ENCODE measurements at places on chromosomes 2 and 18.

GRCh38 chr18:32803568-32803967 is 30.7 kb upstream of the KLHL14 start:
- DNase-seq = no peak

- DNase-seq = no peak
Measured at GRCh38 chr2:126029316-126029715, 626.6 kb upstream of the GYPC start.

- DNase-seq = no peak
Measured at GRCh38 chr2:209519906-209520305, 96.1 kb downstream of the MAP2 start.

- peak; percentile 74 for DNase-seq
Measured at GRCh38 chr2:100246163-100247145, 75.8 kb downstream of the LONRF2 start.

DNA sequence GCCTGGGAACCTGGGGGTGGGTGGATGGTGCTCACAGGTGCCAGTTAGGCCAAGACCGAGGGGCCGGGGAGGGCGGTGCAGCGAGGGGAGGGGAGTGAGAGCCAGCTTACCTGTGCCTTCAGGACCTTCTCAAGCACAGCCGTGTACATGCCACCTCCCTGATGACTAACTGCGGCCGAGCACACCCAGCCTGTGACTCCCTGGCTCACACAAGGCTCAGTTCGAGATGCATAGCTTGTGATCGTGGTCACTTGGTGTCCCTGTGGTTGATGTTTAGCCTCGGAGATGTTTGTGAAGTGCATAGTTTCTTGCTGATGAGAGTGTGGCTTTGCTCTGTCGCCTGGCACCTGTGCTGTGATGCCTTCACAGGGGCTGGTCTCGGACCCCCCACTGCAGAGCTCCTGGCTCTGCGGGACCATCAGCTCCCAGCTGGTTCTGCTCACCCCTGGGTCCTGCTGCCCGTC is 84.5 kb upstream of the ODC1 start:
- DNase-seq = no peak

DNA sequence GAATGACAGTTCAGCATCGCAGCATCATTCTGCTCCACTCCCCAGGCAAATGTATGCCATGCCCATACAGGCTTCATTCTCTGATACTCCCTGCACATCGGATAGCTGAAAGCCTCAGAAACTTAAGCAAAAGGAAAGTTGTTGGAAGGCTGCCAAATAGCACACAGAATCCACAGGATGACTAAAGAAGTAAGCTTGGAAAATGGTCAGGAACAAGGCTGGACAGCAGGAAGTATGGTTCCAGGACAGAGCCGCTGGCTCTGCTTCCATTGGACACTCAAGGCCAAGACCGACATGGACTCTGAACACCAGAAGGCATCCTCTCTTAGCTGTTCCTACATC is 256.5 kb downstream of the CDH20 start:
- no peak for DNase-seq

GRCh38 chr2:239190921-239191885 is 209.6 kb downstream of the HDAC4 start:
- no peak for DNase-seq

DNA sequence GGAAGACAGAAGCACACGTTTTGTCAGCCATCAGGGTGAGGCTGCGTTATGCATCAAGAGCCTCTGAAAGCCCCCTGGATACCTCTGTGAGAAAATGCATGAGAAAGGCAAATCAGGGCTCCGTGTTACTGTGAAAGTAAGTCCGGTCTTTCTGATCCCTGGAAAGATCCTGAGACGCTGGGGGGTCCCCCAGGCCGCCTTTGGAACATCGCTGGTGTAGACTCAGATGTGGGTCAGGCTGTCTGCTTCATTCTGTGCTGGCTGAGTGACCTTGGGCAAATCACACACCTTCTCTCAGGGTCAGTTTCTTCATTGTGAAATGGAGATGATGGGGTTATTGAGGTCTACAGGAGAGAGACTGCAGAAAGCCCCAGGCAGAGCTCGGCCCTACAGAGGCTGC is 42.0 kb upstream of the HS6ST1 start:
- no peak for DNase-seq

DNA sequence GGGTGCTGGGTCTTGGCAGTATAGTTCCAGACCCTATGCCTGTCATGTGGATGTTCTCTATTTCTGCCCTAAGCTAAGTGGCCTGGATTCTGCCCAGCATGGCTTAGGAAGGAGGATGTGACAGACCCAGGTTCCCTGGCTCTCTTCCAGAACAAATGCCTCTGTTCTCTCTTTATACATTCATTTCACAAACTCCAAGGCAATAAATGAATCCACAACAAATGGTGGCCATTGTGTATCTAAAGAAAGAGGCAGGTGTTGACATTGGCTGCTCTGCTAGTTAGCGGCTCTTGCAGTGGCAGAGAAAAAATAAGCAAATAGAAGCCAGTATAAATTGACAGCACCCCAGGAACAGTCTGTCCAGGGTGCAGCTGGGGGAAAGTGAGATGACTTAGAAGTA is 298.6 kb downstream of the SUCLG1 start:
- no peak for DNase-seq

DNA sequence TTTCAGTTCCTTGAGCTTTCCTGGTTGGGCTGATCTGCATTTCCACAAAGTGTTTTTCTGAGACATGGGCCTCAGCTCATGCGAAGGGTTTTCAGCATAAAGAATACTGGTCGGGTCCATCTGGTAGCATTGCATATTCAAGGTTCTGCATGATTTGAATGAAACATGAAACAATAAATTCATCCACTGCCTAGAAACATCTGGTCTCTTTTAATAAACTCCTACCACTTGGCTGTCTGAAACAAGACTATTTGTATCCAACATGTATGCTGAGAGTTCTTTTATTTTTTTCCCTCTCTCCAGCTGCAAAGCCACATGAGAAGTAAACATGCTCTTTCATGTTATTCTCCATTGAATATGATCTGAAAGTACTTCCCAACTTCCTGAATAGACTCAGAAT is 314.9 kb upstream of the SOX11 start:
- no peak for DNase-seq

GRCh38 chr2:237714690-237715458 is 83.7 kb upstream of the RBM44 start:
- no peak for DNase-seq

- DNase-seq = no peak
Measured at GRCh38 chr2:62140426-62141141, 55.3 kb upstream of the B3GNT2 start.

- no peak for DNase-seq
Measured at GRCh38 chr2:96918754-96919550, 49.1 kb upstream of the SEMA4C start.

- no peak for DNase-seq
Measured at GRCh38 chr2:20616341-20616871, 34.5 kb downstream of the HS1BP3 start.

DNA sequence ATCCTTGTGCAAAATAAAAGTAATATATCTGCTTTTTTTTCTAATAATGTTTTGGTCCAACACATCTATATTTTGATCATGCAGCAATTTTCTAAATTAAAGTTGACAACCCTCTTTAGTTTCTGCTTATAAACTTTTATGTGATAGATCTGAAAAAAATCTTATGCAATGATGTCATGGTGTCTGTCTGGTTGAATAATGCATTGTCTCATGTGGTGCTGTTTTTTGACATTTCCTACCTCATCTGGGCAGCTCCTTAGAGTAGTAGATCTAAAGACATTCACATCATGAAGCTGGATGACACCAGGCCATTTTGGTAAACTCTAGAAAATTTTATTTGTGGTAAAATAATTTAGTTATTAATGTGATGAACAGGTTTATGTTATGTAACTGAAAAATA is 106.8 kb upstream of the FN1 start:
- DNase-seq = no peak

DNA sequence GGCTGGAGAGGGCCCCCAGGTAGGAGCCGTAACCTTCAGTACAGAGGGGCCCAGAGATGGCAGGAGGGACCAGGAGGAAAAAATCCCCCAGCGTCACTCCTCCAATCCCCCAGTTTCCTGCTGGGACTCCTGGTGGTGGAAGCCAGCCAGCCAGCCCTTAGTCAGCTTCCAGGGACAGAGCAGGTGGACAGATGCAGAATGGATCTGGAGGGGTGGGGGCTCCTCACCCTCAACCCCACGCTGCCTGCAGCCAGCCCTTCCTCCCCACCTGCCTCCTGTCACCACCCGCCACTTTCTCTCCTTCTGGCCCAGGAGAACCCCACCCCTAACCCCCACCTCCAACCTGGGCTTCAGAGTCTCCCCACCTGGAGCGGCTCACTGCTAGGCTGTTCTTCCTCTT is 21.1 kb downstream of the EMX1 start:
- DNase-seq = no peak

GRCh38 chr2:86747711-86748639 is 27.9 kb downstream of the RMND5A start:
- peak; percentile 39 for DNase-seq

GRCh38 chr18:11880586-11881304 is 27.4 kb downstream of the MPPE1 start:
- DNase-seq = no peak

- peak; percentile 91 for DNase-seq
Measured at GRCh38 chr2:111194835-111195621, 74.3 kb downstream of the BCL2L11 start.

Measured in NB4 (cell line).